ENCODE measurements at places on chromosomes 1 and 21.

- no peak for DNase-seq
Observed at GRCh38 chr1:58358346-58358745, 188.2 kb downstream of the OMA1 start.

DNA sequence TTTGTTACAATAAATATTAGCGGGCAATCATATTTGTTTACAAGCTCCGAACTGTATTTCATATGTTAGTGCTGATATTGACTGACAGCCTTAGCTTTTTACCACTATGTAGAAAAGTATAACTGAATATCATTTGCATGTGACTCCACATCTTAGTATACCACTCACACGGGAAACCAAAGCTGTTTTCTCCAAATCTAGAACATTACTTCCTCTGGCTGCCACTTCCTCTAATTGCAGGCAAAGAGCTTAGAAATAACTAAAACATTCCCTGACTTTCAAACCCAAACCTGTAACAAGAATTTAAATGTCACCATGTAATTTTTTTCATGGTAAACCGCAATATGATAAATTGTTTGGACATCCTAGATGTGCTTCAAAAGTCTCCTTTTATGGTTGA is 174.7 kb downstream of the LBR start:
- no peak for DNase-seq

DNA sequence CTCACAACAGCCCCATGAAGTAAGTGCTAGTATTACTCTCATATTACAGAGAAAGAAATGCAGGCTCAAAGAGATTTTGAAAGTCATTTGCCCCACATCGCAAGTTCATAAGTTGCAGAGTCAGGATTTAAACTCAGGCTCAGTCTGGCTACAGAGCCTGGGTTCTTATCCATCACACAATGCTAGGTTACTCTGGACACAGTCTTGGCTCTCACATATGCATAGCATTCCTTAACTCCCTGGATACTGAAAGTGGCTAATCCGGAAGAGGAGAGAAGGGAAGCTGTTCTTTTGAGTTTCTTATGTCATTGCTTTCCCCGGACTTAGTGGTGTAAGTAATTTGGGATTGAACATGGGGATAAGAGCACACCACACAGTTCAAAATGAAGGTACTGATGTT is 357.4 kb upstream of the PLXNA2 start:
- no peak for DNase-seq

- no peak for DNase-seq
Observed at GRCh38 chr1:113657556-113658063, 101.7 kb downstream of the PHTF1 start.

DNA sequence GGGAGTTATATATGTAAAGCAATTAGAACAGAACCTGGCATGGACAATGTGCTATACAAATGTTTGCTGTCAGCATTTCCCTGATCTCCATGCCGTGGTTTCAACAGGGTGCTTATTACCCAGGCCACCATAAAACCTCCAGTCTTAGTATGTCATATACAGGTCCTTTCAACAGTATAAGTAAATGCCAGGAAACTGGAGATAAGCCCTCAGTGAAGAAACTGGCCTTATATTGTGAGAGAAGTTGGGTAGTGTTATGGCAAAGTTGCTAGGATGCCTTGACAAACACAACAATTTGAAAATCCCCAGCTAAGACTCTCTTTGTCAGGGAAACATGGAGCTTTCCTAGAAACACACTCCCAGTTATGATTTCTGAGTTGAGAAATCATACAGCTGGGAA is 850.2 kb upstream of the ADAMTS5 start:
- no peak for DNase-seq

DNA sequence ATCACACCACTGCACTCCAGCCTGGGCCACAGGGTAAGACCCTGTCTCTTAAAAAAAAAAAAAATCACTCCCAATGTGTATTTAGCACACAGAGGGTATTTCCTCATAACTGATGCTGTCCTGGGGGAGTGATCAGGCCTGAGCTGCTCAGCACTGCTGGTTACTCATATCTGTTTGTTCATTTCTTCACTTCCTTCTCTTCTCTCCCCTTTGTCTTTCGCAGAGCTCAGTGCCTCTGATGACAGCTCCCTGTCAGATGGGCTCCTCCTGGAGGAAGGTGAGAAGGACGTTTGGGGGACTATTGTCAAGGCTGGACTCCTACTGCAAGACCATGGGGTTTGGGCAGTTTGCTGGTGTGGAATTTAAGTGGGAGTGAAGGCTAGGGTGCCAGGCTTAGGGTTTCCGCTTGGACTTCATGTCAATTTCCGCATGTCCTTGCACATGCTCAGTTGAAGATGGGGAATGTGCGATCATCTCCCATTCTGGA is 13.0 kb downstream of the INAVA start:
- no peak for DNase-seq

DNA sequence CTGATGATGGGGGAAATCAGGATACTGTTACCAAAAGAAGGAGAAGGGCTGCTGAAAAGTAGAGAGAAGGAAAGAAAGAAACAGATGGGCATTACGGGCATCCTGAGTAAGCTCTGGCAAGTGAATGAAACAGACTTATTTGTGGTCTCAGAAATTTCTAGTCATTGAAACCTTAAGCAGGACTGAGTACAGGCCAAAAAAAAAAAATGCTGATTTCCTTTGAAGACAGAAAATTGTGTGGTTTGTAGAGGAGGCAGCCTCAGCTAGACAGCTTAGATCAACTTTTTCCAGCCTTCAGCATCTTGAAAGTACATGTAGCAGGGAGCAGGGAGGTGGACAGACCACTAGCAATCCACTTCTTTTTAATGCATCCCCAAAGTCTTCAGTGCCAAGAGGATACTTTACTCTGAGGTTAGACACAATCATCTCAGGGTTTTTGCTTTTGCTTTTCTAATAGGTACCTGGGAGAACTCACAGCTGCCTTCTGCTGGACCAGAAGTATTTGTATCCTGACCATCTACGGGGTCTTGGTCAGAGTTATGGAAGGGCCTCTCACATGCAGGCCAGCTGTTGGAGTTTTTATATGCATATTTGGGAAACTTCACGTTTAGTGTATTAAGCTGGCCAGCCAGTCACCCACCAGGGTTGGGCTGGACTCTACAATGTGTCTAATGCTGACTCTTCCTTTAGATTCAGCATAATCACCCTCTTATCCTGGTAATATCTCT is 10.6 kb upstream of the CAPZB start:
- DNase-seq, result no peak

DNA sequence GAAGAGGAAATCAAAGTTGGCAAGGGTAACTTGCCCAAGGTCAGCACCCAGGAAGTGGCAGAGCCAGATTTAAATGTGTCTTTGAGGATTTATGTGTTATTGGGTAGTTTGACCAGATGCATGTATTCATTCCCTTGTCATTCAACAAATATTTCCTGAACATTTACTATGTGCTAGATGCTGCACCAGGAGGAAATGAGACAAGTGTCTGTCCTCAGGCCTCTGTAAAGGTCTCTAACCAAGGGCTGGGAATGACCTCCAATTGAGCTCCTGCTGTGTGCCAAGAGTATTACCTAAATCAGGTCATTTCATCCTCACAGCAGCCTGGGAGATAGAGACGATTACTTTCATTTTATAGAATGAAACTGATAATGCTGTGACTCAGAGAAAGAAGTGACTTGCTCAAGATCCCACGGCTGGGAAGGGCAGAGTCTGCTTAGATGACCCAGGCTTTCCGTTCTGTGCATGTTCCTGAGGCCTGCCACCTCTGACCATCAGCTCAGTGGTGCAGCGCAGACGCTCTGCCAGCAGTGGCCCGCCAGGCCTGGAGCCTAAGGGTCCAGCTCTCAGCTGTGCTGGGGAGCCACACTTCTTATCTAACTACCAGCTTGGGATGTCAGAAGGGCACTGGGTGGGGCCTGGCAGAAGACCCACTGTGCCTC is 3.5 kb upstream of the TTC22 start:
- no peak for DNase-seq

- no peak for DNase-seq
Observed at GRCh38 chr1:25530186-25531081, 13.0 kb upstream of the LDLRAP1 start.

DNA sequence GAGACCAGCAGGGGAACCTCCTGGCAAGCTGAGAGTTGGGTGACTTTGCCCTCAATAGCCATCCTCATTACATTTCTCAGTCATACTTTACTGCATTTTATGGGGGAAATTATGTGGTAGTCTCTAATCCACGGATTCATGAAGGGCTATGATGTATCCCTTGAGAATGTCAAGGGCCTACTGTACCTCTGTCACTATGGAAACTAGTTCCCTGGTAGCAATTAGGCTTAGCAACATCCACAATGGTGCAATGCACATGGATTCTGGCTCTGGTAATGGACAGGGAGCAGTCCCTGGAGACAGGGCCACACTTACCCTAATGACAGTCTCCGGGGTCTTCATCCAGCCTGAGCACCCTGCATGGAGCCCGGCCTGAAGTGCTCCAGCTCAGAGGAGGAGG is 26.5 kb downstream of the LRRN2 start:
- DNase-seq, result no peak

DNA sequence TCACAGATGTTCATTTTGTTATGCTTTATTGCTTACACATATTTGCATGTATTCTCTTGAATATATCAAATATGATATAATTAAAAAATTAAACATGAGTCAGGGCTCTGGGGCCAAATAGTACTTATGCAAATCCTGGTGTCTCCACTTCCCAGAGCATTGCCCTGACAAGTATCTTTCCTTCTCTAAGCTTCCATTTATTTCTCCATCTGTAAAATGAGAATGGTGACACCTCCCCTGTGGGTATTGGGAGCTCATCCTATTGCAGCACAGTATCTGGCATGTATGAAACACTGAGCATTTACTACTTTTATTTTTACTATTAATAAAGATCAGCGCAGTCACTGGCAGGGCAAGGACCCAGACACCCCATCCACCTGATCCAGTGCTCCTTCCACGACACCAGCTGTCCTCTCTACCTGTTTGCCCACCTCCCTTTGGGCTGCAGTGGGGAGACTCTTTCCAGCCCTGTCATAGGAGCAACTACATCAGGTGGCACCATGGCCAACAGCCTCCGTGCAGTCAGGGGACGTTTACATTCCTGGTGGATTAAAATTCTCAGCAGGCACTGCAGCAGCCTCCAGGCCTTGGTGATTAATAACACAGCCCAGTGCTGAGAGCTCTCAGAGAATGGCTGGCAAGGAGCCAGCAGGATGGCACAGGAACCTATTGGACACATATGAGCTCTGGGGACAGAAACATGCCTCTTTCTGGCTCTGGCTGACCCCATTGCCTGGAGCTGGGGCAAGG is 113.0 kb downstream of the DMRTB1 start:
- no peak for DNase-seq

DNA sequence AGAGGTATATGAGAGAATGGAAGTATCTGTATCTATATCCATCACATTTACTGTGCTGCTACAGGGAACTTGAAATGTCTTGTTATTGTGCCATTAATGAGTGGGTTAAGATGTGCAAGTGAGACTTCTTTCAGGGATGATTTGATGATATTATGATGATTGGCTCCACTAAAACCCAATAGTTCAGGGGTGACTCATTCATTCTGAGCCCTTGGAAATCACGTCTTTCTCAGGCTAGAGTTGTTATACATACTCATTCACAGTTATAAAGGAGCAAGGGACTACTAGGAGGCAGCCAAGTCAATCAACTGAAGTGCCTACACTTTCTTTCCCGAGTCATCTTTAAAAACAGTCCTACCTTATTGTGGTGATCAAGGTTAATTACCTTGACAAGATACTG is 1109.8 kb upstream of the B3GALT2 start:
- DNase-seq, result no peak

DNA sequence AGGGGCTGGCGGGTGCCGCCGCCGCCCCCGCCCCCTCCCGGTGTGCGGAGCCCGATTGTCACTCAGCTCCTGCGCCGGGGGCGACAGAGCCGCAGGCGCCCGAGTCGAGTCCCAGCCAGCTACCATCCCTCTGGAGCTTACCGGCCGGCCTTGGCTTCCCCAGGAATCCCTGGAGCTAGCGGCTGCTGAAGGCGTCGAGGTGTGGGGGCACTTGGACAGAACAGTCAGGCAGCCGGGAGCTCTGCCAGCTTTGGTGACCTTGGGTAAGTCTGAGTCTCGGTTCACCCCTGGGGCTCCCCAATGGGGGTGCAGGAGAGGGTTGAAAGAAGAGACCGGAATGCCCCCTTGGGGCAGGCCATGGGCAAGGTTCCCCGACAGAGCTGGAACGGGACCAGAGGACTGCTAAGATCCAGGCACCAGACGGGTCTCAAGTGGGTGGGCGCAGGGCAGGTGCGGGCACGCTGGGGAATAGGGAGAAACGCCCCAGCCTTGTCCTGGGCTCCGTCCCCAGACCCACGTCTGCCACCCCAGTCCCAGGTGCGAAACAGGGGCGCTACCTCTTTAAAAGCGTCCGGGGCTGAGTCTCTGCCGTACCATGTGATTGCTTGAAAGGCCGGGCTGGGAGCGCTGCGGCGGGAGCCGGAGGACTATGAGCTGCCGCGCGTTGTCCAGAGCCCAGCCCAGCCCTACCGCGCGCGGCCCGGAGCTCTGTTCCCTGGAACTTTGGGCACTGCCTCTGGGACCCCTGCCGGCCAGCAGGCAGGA is at the start of gene ADORA1:
Gene ADORA1, plus strand, starts transcription at position 61 of the 765 bp plus-strand sequence. CDS start 1,116 bp downstream, outside the sequence.
- no peak for DNase-seq

DNA sequence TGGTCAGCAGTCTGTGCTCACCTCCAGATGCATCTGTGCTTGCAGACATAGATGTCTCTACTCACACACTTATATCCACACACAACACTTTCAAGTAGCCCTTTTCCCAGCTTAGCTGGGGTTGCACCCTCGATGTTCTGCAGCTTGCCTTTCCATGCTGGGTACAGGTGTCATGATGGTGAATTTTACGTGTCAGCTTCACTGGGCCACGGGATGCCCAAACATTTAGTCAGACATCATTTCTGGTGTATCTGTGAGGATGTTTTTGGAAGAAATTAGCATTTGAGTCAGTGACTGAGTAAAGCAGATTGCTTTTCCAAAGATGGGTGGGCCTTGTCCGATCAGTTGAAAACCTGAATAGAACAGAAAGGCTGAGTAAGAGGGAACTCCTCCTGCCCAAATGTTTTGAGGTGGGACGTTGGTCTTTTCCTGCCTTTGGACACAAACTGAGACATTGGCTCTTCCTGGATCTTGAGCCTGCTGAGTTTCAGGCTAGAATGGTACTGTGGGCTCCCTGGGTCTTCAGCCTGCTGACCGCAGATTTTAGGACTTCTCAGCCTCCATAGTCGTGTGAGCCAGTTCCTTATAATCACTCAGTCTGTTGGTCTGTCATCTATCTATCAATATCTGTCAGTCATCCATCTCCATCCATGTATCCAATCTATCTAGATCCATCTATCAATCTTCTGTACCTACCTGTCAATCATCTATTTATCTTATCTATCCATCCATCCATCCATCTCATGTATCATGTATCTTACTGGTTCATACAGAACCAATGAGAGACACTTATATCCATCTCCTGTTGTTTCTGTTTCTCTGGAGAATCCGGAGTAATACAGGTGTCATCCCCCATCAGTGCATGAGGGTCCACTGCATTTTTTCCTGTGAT is 12.7 kb upstream of the OBSCN start:
- DNase-seq, result no peak

Measured in T-helper 22 cell (primary cell).